ENCODE measurements at places on chromosomes 1 and 21.

DNA sequence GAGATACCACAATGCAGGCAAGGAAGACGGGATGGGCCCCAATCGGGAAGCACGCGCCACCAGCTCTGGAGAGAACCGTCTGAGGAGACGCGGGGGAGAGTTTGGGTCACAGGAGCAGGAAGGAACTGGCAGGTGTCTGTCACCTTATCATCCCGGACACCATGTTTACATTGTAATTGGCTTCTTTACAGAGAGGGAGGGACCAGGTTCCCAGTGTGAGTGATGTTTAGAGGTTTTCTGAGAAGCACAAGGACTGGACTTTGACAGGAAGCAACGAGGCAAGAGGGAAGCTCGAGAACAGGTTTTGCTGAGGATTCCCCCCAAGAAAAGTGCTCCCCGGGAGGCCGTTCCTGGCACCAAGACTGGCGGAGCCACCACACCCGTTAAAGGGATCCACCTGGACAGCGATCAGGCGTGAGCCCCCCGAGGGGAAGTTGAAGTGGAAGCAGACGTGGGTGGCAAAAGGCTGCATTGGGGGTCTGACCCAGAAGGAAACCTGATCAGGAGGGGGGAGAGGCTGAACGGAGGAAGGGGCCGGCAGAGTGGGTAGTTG, 957 bp downstream of the EPS15 start:
- peak; percentile 26 for DNase-seq

GRCh38 chr1:18913065-18913835, 10.9 kb upstream of the ALDH4A1 start:
- peak; percentile 61 for DNase-seq

DNA sequence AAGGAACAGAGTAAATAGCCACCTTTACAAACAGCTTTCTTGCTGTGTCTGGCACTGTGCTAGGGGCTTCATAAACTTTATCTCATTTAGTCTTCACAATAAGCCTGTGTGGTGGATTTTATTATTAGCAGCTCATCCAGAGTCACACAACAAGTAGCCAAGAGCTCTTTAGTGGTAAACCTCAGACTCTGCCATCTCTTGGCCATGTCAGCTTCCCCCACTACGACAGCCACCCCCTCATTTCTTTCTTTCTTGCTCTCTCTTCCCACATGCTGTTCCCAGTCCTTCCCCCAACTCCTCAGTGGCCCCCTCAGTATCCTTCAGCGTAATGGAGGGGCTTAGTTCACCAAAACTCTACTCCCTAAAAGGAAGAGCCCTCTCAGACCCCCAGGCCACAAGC, 1.2 kb upstream of the ZNF683 start:
- DNase-seq: no peak

DNA sequence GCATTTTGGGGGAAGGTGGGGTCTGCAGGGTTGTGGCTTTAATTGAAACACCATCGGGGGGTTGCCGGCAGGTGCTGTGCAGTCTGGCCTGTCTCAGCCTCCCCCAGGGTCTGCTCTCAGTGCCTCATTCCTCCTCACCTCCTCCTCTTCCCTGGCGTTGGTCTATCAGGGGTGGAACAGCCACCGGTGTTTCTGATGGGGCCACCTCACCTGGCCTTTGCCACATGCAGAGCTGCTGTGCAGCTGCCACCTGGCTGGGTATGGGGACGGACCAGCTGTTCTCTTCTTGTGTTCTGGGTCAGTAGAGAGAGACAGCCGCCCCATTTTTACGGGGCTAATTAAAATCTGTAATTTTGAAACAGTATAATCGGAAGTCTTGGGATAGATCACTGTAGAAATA, 53.9 kb downstream of the SPSB1 start:
- DNase-seq: no peak

DNA sequence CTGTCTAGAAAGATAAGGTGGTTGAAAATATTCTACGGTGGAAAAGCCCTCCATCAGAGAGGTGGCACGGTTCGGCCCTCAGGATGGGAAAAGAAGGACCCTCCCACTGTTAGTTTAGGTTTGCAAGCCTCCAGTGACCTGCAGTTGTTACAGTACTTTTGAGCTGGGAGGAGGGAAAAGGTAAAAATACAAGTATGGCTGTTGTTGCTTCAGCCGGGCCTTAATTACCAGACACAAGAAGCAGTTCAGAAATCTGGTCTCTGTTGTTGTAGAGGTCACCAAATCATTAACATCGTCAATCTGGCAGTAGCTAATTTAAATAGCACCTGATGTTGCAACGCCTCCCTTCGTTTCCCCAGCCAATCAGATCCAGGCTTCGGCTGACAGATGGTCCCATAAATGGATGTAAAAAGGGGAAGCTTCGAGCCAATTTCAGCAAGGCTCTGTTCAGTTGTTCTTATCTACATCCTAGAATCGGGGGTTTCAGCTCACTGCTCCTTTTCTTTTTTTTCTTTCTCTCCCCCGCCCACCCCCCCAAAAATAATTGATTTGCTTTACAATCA, at the start of gene ELAVL4:
Gene ELAVL4 (plus strand): TSS at position 424 of the 563 bp plus-strand sequence. CDS start 270 bp downstream, outside the sequence.
- no peak for DNase-seq

GRCh38 chr1:63922848-63923247, 149.0 kb downstream of the ROR1 start:
- no peak for DNase-seq

- no peak for DNase-seq
Observed at GRCh38 chr1:93710499-93711453, 29.1 kb upstream of the BCAR3 start.

DNA sequence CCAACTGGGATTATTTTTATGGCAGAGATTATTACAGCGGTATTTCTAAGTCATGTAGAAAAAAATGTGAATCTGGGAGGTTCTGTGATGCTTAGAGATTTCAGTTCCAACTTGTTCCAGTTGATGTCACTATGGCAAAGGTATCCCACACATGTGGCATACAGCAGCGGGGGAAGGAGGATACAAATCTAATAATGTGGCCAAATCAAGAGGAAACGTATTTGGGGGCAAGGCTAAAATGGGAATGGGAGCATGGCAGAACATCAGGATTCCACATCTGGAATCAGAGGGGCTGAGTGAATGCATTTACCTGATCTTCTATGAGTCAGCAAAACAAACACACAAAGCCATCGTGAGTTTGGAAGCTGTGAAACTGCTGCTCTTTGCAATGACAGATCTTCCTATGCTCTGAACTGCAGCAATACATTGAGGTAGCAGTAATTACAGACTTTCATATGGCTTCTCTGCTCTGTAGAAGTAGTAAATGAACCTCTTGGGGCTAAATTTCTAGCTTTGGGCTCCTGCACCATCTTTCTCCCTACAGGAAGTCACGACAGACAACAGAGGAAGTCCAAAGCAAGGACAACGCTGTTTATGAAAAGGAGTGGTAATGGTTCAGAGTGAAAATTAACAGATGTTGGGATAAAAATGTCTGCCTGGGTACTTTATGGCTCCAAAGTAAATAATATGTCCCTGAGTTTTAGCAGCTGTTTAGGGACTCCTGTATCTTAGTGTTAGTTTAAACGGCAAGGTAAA, 55.5 kb downstream of the GABPA start:
- DNase-seq: no peak

GRCh38 chr1:172934417-172934762, 116.4 kb downstream of the TNFSF18 start:
- DNase-seq: no peak

- DNase-seq: no peak
Observed at GRCh38 chr1:213122514-213122929, 71.5 kb downstream of the RPS6KC1 start.

- DNase-seq: no peak
Observed at GRCh38 chr21:17440969-17441368, 71.9 kb upstream of the CXADR start.

DNA sequence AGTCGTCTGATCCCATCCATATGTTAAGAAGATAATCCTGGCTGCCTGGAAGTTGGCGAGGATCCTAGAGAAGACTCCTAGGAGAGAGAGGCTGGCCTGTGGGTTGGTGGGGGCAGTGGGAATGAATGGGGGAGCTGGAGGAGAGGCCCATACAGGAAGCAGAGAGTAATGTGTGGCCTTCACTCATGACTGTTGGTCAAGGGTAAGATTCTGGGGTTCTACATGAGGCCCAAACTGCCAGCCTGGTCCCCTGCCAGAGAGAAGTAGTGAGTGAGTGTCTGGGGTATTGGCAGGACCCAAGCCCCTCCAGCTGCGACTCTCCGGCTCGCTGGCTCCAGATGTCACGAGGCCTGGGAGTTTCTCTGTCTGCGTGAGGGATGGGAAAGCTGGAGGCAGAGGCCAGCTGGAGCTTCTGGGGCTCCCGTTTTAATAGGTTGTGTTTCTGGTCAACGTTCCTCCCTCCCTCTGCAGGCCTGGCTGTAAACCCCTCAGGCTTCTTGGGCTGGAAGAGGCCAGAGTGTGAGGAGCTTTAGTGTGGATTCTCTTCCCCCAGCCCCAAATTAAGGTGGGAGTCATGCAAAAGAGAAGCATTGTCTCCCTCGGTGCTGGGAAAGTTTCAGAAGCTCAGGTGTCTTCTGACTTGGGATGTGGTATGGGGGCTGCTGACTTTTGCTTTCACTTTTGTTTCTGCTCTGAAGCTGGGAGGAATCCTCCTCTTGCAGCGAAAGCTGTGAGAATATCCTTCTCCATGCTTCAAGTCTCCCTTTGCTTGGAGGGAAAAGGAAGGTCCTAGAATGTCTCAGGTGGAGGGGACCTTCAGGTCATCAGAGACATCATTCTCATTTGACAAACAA, 2.6 kb downstream of the TMEM51 start:
- no peak for DNase-seq

DNA sequence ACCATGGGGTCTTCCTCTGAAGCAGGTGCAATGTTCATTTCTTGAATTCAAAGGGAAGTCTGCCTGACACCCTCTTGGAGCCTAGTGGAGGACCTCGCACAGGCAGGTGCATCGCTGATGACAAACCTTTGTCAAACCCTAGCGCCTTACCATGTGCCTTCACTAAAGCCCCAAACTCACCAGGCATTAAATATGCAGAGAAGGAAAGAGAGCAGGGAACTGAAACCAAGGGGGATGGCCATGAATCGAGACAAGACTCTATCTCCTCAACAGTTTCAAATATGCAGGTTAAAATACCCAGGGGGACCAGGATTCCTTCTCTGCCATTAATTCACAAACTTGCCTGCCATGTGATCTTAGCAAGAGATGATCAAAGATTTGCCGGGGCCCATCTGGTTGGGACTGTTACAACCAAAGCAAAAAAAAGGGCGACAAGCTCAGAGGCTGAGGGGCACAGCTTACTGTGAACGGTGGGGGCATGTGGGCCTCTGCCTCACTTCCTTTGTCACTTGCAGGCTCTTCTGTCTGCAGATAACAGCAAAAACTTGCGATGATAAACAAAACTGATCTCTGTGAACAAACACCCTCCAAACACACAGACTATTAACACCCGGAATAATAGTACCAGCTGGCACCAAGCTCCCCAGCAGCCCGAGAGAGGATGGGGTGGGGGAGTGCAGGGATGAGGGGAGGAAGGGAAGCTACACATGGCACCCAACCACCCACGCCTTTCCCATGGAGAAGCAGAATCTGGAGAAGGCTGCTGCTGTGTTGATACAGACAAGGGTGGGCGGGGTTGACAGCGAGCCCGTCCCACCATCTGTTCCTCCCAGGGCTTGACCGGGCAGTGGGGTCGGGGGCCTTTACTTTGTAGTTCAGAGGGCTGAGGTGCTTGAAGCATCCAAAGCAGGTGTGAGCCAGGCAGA, 33.9 kb downstream of the TMEM63A start:
- DNase-seq: peak; percentile 9

- no peak for DNase-seq
Observed at GRCh38 chr21:38980416-38981313, 174.9 kb downstream of the ETS2 start.

DNA sequence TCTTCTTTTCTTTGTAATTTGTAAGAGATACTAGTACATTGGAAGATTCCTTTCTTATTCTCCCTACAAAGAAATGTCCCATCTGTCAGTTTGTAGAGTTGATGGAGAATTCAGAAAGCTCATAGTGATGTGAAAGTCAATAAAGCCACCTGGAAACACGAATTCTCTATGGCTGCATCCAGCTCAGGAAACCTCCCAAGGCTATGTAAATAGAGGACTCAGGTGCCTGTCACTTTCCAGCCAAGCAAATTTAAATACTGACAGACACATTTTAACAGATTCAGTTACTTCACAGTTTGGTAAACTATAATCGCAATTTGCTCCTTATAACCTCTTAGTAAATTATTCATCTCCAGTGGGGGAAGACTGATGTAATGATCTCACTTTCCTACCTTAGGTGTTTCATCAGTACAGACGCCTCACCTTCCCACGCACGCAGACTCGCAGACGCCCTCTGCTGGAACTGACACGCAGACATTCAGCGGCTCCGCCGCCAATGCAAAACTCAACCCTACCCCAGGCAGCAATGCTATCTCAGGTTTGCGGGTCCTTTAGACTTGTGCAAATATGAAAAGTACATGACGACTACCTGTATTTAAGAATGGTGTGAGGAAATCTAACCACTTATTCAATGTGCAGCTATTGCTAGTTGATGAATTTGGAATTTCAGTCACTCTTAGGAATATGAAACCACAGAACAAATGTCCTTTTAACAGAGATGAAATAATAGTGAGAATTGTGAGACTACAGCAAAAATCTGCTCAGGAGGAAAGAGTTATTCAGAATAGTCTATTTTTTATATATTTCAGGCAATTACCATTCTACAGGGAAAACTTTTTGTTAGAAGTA, 60.6 kb downstream of the PTPRC start:
- peak; percentile 36 for DNase-seq

DNA sequence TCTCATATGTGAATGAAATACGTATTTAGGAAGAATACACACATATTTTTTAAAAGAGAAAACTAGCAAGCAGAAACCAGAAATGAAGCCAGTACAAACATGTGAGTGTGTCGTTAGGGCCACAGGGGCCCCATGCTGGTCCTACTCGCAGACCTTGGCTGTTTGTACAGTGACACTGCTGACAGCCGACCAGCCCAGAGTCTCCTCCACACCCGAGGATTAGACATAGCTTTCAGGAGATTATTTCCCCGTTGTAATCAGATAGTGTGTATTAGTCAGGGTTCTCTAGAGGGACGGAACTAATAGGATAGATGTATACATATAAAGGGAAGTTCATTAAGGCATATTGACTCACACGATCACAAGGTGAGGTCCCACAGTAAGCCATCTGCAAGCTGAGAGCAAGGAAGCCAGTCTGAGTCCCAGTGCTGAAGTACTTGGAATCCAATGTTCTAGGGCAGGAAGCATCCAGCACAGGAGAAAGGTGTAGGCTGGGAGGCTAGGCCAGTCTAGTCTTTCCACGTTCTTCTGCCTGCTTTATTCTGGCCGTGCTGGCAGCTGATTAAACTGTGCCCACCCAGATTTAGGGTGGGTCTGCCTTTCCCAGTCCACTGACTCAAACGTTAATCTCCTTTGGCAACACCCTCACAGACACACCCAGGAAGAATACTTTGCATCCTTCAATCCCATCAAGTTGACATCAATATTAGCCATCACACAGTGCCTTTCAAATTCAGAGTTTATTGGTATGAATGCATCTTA, 51.2 kb downstream of the DIP2A start:
- DNase-seq: no peak

DNA sequence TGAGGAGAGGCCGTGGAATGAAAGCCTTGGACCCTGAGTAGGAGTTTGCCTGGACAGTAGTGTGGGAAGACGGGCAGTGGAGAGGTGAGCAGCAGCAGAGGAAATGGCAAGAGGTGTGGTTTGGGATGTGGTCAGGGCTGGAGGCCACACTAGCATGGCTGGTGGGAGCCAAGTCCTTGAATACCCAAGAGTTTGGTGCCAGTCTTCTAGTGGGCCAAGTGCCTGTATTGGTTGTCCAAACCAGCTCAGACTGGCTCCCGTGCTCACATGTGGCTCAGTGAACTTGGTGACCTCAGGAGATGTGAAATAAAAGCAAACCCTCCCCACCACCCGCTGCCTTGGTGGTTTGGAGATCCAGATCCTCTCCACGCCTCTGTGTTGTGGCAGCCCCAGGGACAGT, 2.4 kb downstream of the GUCA2A start:
- DNase-seq: no peak

All from stimulated activated naive CD4-positive, alpha-beta T cell (primary cell).